ENCODE measurements at places on chromosomes 13 and 19. TPM values are rescaled to one million over a fixed set of nuclear protein-coding genes. Genes with fewer than 3 reads are reported as not detected.
A peak's percentile ranks its signal among the peaks of the same experiment; 100 is the strongest.

ZNF208 gene
- polyA plus RNA-seq: 4.9 TPM

GRCh38 chr19:45324349-45324907 lies 1.8 kb upstream of the CKM start:
- DNase-seq: no peak

- DNase-seq: no peak
Observed at GRCh38 chr19:17641846-17642245, 46.3 kb downstream of the UNC13A start.

SLC46A3 gene
- 2.0 TPM for polyA plus RNA-seq

DNA sequence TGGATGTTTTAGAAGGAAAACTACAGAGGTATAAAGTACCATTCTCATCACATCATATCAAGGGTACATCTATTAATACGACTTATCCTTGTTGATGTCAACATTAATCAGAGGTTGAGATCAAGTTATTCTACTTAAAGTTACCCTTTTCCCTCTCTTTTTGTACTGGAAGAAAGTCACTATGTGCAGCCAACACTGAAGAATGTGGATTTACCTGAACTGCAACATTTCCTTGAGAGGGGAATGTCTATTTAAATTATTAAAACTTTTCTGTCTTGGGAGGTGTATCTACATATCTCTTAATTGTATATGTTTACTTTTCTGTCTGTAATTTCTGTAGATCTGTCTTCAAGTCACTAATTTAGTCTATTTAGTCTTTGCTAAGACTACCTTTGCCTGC lies 2.5 kb upstream of the FBXL3 start:
- peak; percentile 4 for DNase-seq

DNA sequence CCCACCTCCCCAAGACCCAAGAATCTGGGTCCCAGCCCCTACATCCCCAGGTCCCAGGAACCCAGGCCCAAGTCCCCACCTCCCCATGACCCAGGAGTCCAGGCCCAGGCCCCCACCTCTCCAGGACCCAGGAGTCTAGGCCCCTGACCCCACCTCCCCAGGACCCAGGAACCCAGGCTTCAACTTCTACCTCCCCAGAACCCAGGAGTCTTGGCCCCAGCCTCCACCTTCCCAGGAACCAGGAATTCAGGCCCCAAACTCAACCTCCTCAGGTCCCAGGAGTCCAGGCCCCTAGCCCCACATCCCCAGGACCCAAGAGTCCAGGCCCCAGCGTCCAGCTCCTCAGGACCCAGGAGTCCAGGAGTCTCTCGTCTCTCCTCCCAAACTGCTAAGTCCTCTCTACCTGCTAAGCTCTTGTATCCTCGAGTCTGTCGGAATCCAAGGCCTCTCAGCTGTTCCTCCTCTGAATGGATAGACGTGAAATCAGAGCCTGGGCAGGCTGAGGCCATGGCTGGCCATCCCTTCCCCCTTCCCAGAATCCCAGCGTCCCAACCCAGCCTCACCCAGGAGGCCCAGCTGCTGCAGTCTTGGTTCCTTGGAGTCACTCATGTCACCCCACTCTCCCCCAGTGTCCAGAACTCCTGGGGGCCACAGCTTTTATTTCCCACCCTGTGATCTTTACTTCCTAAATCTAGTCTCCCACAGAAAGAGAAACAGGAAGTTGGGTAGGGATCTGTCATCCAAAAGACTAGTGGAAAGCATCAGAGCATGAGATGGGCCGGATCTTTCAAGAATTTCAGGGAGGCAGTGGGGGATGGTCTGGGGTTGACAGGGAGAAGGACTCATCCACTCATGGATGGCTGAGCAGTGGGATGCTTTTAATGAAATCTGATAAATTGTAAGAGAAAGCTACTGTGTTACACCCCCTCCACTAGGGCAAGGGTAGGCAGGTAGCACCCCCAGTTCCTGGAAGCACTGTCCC lies at the start of gene CD209:
Gene CD209 (minus strand): TSS at position 632 of the 982 bp plus-strand sequence. CDS start 23 bp downstream, at position 609.
- DNase-seq: peak; percentile 39

ADGRE2 gene
- 0.33 TPM for polyA plus RNA-seq

GRCh38 chr13:42405665-42406390 lies 133.9 kb downstream of the AKAP11 start:
- DNase-seq: no peak

- DNase-seq: no peak
Observed at GRCh38 chr13:51043310-51043709, 67.8 kb downstream of the C13orf42 start.

MYH14 gene
- 22.9 TPM for polyA plus RNA-seq

DNA sequence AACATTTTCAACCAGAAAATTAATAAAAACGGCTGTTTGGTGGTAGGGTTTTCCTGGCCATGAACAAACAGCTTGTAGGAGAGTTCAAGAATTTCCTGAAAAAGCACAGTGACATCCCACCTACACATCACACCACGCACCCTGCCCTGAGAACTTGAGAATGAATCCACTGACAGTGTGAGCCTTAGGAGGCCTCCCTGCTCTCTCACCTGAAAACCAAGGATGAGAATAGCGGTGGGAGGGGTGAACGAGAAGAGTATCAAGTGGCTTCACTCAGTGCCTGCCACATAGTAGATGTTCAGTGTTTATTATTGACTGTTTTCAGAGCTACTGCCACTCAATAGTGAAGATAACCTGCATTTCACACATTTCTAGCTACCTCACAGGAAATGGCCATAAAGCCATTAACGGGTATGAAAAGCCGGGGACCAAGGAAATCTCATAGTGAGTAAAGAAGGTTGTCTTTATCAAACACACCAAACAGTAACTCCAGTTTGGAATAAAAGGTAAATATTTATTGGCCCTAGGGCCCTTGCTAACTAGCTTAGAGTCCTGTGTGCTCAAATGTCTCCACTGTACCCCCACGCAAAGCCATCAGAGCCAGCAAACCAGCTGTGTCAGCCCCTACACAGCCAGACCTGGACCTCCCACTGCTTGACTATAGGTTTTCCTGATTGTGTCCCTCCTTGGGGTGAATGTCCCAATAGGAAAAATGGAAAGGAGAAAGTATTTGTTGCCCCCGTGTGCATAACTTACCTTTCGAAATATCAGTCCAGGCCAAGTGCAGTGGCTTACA lies 40.6 kb downstream of the TPT1 start:
- no peak for DNase-seq

DNA sequence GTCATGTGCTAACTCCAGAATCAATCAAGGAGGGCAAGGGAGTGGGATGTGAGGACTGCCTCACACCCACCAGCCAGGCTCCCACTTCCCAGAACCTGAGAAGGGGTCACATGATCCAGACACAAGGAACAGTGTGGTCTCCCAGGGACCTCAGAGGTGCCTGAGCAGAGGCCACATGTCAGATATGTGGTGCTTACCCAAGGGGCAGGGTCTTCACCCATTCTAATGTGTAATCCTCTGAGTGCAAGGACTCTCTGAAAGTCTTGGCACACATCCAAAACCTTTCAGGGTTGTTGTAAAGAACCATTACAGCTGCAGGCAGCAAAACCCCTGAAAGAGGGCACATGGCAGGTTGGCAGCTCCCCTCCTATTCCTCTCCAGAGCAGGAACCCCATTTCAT lies 656.6 kb downstream of the UQCRFS1 start:
- no peak for DNase-seq

- no peak for DNase-seq
Observed at GRCh38 chr13:30841154-30841553, 64.9 kb upstream of the MEDAG start.

- DNase-seq: no peak
Observed at GRCh38 chr13:48849515-48849914, 126.2 kb upstream of the FNDC3A start.

DNA sequence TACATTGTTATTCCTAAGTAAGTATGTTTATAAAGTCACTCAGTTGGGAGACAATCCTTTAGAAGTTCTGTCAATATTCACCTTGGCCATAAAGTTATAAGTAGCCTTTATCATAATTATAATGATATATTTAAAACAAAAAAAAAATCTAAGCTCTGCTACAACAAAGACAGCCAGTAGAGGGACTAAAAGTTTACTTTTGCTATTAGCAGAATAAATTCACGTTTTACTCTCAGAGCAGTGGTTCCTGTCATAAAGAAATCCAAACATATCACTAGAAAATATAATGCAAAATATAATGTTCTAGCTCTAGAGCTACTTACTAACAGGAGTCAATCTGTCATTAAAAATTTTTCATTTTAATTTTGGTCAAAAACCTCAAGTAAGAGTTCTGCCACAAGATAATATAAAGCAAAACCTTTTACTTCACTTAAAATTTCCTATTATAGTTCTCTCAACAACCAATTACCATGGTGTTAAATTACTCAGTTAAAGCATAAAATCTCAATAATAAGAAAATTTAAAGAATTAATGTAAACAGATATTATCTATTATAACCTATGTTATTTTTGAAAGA lies 17.7 kb downstream of the INTS6 start:
- no peak for DNase-seq

DNA sequence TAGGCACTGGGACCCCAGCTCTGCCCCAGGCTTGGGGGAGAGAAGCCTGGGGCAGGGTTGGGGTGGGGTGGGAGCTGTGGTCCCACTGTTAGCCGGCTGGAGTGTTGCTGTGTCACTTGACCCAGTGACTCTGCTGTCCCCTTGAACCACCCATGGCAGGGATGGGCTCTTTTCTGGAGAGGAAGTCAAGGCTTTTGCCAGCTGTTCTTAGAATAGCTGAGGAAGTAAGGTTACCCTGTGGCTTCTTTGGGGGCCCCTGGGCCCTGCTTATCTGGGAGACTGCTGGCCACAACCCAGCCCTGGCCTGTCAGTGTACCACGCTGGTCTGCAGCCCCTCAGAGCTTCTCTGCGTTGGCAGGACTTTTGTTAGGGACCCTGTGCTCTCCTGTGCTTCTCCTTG lies 9.1 kb downstream of the PNPLA6 start:
- no peak for DNase-seq

DNA sequence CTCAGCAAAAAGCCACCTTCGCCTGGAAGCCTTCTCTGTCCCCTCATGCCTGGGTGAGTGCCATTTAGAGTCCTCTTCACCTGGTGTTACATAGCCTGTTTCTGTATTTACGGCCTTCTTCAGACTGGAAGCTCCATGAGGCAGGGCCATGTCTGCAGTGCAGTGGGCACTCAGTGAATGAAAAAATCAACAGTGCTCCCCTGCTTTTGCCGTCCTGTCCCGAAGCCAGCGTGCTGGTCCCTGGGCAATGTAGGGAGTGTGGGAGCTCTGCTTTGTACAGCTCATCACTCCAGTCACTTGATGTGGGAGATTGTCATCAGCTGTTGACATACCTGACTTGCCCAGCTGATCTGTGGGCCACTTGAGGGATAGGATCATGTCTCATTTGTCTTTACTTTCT lies 129.0 kb upstream of the TSHZ3 start:
- no peak for DNase-seq

TBXA2R gene
- polyA plus RNA-seq: 2.2 TPM

DNA sequence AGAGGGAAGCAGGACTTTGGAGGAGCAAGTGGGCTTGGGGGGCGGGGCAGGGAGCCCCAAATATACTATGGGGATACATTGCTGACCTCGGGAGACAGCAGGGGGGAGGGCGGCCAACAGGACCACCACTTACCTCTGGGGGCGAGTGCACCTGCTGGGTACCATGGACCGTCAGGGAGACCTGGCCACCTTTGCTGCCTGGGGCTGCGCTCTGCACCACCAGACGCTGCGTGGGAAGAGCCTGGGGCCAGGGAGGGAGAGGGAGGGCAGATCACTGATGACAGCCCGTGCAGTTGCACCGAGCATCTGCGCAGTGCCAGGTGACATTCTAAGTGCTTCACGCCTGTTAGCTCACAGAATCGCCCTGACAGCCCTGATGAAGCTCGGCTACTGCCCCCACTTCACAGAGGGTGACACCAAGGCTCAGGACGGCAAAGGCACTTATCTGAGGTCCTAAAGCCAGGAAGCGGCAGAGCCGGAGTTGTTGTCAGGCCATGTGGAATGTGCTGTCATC lies 24.1 kb downstream of the RFX1 start:
- no peak for DNase-seq

DNA sequence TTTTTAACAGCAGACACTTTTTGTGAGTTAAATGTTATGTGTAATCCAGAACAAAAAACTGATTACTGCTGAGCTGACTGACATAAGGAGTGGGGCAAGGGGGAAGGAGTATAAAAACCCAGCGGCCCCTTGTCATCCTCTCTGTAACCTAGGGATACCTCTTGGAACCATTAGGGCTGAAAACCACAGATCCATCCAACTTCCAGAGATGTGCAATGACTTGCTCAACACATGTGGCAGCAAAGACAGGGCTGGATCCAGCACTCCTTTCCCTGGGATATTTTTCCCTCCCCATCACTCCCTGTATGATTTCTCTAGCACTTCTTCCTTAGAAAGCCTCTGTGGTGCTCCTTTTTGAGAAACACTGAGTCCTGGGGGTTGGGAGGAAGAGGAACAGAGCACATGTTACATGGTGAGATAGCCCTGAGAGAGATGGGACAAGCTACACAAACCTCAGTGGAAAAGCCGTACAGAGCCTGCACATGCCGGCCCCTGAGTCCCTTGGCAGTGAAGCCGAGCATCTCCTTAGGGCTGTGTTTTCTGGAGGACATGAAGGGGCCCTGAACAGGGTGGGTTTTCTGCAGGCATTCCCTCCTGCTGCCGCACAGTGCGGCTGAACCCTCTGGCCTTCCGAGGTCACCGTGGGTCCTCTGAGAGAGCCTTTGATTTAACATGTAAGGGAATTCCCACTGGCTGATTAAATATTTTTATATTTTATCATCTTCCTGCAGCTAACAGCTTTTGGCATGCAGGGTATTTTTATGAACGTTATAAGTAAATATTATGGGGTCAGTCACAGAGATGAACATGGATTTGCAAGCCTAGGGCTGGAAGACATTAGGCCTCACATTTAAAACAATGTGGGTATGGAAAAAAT lies 219.9 kb downstream of the COG6 start:
- DNase-seq: no peak

- DNase-seq: no peak
Observed at GRCh38 chr13:20221772-20222171, 10.3 kb downstream of the GJB6 start.

DNA sequence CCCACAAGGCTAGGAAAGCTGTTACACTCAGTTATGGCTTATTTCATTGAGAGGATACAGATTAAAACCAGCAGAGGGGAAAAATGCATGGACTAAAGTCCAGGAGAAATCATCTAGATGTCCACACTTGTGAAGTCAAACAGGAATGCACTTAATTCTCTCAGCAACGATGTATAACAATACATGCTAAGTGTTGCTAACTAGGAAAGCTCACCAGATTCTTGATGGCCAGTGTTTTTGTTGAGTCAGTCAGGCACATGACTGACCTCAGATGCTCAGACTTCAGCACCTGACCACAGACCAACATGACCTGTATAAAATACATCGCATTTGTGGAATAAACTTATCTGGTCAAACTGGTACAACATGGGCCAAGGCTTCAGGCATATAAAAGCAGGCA lies 470.2 kb upstream of the PRR20A start:
- DNase-seq: no peak

FPR3 gene
- polyA plus RNA-seq: 0.20 TPM

- no peak for DNase-seq
Observed at GRCh38 chr13:41919031-41919740, 41.7 kb downstream of the VWA8 start.

GRCh38 chr19:39834287-39834841 lies 402 bp upstream of the DYRK1B start:
- DNase-seq: no peak

ERICH4 gene
- polyA plus RNA-seq: 6.3 TPM

RHPN2 gene
- polyA plus RNA-seq: 20.4 TPM
